Stimulated activated CD8-positive, alpha-beta memory T cell treated with anti-CD3 and anti-CD28 coated beads, Interleukin-2, amount 100 ng/mL, for 1 hour (primary cell): ENCODE measurements at places on chromosomes 3 and 15.
A peak's percentile ranks its signal among the peaks of the same experiment; 100 is the strongest.

- no peak for DNase-seq
These were observed 3.9 kb downstream of the DNAH1 start for GRCh38 chr3:52319921-52320595.

DNA sequence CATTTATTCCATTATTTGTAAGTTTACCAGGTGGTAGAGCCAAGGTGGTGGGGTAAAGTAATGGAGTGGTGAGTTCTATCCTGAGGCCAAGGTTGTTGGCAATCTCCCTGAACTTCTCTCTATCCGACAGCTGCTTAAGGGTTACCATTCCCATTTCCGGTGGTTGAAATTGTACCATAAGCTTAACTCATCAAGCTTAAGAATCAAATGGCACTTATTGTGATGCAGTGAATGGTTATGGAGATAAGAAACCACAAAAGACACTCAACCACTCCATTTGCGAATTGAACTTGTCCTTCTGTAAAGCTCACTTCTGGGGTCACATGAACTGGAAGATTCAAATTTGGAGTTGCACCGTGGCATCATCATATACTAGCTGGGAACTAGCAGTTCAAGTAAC, 287.4 kb upstream of the SLCO3A1 start:
- no peak for DNase-seq

- DNase-seq = no peak
These were observed 5.5 kb downstream of the FGF7 start for GRCh38 chr15:49428409-49429095.

DNA sequence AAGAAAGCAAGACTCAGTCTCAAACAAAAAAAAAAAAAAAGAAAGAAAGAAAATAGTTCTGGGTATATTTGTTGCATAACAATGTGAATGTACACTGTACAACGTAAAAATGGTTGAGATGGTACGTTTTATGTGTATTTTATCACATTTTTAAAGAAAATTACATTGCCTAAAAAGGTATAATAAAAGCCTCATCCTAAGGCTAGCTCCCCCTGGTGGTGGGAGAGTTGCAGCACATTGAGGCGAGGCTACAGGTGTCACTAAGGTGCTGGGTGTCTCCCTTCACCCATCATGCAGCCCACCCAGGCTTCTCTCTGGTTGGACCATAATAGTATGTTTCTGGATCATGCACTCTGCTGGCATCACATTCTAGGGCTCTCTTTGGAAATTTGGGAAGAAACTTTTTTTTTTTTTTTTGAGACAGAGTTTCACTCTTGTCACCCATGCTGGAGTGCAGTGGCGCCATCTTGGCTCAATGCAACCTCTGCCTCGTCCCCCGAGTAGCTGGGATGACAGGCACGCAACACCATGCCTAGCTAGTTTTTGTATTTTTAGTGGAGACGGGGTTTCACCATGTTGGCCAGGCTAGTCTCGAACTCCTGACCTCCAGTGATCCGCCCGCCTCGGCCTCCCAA, 12.4 kb upstream of the RAB11A start:
- peak; percentile 74 for DNase-seq

- no peak for DNase-seq
These were observed 146.4 kb downstream of the TJP1 start for GRCh38 chr15:29675791-29676301.

DNA sequence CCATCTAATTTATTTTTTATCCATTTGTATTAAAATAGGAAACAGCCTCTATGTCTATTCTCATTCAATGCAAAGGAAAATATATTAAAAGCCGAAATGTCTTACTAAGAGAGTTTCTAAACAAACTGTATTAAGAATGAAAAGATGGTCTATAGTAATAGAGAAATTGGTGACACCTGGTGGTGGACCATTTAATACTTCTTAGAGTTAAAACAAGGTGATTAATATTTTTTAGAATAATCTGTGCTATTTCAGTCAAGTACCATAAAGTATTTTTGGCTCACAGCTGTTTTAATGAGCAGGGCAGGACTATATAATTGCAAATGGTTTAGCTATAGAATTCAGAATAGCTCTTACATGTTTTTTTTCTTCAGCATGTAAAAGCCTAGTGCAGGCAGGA, 55.7 kb downstream of the SYNPR start:
- no peak for DNase-seq

DNA sequence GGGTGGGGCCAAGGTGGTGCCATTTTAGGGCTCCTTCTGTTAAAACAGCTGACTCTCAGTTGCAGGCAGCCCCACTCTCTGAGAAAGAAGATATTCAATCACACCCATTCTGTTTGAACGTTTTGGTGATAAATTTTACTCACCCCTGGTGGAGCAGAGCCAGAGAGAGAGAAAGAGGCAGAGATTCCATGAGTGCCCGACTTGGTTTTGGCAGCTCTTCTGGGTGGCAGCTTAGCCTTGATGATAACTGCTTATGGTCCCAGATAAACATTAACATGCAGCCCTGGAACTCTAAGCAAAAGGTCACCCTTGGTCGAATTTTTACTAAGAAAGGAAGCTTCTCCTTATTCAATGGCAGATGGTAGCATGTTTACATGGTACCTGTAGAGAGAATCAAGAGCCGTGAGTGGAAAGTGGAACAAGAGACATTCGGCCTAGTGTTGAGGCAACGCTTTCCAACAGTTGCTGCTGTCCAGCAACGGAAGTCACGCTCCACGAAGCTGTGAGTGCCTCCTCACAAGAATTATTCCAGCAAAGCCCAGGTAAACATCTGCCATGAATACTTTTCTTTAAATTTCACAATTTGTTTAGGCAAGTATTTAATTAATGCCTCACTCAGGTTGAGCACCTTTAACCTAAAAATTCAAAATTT, 530.6 kb upstream of the ROBO2 start:
- no peak for DNase-seq

GRCh38 chr3:7573330-7573729, 712.4 kb downstream of the GRM7 start:
- DNase-seq = no peak

GRCh38 chr3:183857863-183858262, 26.8 kb downstream of the PARL start:
- no peak for DNase-seq

DNA sequence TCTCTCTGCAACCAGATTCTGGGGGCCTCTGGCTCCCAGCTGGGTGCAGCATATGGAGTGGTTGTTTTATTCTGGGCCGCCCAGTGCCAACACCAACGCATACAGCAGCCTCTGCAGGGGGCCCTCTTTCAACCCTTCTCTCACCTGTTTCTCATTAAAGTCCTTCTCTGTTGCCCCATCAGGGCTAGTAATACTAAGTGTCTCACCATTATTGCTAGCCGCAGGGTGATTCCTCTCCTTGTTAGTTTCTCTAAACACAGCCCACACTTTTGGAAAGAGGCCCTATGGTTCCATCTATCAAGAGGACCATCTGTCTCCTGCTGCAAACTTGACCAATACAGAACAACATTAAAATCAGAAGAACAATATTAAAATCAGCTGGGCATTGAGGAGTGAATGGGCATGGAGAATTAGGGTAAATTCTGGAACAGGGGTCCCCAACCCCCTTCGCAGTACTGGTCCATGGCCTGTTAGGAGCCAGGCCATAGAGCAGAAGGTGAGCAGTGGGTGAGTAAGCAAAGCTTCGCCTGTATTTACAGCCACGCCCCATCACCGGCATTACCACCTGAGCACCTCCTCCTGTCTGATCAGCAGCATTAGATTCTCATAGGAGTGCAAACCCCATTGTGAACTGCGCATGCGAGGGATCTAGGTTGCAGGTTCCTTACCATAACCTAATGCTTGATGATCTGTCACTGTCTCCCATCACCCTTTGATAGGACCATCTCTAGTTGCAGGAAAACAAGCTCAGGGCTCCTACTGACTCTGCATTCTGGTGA, 36.5 kb downstream of the ALS2CL start:
- DNase-seq = no peak

GRCh38 chr3:20905210-20905805, 719.3 kb upstream of the SGO1 start:
- no peak for DNase-seq

GRCh38 chr3:192827863-192828594, 89.6 kb downstream of the MB21D2 start:
- DNase-seq = no peak

- DNase-seq = no peak
These were observed 138.3 kb upstream of the UBP1 start for GRCh38 chr3:33578325-33579177.

GRCh38 chr15:44782516-44782915, 46.2 kb downstream of the TRIM69 start:
- no peak for DNase-seq

DNA sequence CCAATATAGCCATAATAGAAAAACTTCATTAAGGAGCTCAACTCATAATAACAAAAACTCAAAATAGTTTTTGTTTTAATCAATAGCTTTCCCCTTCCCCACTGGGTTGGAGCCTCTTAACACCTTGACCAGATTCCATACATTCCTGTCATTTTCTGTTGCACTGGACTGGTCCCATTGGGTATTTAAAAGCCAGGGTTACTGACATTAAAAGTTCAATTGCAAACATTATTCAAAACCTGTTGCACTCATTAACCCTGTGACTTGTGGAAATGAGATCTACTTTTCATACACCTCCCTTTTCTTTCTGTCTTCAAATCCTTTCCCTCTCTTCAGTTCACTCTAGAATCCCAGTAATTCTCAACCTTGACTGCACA, 1.7 kb upstream of the HRG start:
- DNase-seq = no peak

DNA sequence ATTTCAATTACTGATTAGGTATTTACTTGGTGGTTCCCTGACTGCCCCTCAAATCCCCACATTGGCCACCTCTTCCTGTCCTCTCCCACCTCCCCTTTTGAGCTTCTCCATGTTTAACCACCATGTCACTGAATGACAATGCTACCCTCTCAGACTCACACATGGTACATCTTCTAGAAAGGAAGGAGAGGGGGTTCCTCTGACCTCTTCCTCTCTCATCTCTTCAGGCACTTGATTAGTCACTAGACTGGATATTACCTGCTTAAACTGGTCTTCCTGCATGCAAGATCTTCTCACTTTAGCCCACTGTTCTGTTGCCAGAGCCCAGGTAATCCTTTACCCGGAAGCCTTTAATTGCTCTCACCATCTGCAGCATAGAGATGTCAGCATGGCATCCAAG, 64.9 kb downstream of the DIPK2A start:
- DNase-seq = no peak

- no peak for DNase-seq
These were observed 24.3 kb downstream of the PGPEP1L start for GRCh38 chr15:98983334-98983733.

DNA sequence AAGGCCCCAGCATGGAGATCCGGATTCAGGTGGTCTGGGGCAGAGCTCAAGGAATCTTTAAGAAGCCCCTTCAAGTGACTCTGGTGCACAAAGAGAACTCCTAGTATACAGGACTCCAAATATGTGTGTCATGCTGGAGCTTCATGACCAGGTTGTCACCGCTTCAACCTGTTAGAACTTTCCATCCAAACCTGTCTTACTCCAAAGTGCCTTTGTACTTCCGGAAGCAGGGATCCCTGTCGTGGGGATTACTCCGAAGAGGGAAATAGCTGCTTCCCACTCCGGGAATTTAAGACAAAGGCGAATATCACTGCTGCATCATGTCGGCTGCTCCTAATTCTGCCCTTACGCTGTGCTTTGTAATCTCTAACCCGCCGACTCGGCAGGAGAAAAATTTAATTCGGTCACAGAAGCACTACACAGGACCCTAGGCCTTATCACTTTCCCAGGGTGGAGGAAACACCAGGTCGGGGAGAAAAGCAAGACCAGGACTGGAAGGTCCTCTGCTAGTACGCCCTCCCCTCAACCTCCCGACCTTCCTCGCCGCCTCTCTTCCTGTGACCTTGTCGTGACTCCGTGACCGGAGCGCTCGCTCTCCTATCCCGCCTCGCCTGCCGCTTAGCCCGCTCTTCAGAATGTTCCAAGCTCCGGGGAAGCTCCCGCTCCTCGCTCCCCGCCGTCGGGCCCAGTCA, 730 bp downstream of the HIGD1A start:
- DNase-seq = no peak

- no peak for DNase-seq
These were observed 123.4 kb upstream of the SLC24A5 start for GRCh38 chr15:47997195-47998080.

GRCh38 chr15:30922480-30923311, 19.0 kb downstream of the FAN1 start:
- no peak for DNase-seq

GRCh38 chr3:185760088-185760487, 64.8 kb downstream of the IGF2BP2 start:
- DNase-seq = no peak

DNA sequence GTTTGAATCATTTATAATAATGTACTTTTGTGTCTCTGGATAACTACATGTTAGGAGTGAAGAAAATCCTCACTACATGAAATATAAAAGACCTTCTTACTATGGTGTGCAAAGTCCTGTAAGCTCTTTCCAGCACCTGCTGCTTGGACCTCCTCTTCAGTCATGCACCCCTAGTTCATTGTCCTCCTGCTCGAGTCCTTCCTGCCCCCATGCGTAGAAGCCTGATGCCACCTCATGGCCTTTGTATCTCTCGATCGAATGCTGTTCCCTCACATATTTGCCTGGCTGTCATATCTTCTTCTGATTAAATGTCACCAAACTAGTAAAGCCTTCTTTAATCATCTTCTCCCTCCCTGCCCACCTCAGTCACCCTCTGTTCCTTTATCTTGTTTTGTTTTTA, 49.9 kb upstream of the SUCLG2 start:
- no peak for DNase-seq

DNA sequence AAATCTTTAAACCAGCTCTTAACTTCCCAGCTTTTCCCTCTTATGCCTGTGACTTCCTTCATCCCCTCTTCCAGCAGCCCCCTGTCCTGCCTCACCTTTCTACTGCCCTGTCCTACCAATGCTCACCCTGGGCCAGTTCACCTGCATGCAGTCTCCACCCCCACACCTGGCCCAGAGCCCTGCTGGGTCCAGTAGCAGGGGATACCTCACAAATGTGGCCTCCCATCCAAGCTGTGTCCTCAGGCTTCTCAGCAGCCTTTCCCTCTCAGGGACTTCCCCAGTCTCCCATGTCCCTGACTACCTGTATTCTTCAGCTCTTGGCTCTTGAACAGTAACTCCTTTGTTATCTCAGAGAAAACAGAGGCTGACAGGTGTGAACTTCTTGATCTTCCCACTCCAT, 503.2 kb downstream of the MFSD1 start:
- DNase-seq = no peak

DNA sequence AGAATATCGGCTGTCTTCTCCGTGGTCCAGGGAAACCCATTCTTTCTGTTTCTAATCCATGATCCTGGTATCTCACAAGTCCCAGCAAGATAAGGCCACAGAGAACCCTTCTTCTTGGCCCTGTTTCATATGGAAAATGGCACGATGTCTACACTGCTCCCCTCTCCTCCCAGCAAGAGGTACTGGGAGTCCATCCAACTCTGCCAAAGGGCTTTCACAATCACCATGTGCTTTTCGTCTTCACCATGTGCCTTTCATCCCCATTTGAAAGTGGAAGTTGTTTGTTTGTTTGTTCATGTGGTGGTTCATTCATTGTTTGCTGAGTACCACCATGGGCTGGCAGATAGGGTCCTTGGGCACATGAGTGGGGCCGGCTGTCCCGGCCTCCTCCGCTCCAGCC, 5.5 kb downstream of the ITIH3 start:
- no peak for DNase-seq

DNA sequence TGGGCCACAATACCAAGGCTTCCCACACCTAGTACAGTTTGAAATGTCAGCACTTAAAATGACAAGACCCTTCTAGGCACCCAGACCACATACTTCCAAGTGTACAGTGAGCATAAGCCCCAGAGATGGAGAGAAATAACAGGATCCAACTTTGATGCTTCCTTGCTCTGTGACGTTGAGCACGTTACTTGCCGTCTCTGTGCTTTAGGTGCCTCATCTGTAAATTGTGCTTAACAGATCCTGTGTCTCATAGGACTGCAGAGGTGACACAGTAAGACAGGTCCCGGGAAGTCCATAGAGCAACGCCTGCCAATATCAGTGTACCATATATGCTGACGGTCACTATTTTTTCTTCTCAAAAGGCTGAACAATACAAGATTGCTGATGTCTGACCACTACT, 59.1 kb downstream of the LRIG1 start:
- DNase-seq = no peak
